NCI-H1436 (cell line): ENCODE measurements at places on chromosomes 3 and 15.

DNA sequence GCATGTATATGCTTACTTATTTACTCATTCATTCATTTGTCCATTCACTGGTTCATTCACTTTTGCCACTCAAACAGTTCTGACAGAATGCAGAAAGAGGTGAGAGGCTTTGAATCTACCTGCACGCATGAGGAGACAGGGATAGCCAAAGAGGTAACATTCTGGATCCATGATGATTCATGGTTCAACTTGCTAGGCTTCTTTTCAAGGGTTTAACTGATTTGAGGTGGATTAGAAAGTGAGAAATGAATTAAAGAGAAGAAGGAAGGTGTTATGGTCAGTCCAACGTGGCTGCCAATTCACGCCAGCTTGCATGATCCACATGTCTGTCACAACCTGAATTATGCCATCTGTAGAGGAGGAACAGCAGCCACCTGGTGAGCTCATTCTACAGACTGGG, 260.6 kb downstream of the ARRDC4 start:
- DNase-seq: no peak

DNA sequence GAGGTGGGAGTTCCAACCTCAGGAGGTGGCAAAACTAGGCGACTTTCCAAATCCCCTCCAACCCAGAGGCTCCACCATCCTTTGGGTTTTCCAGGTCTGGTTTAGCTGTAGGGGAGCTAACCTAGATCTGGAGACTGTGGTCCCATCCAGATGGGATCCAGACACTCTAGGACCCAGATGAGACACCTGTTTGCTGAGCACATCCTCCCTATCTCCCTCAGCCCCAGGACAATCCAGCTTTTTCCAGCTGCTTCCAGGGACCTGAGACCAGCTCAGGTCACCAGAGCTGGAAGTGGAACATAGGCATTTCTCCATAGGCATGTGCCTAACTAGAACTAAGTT, 18.2 kb downstream of the CRTAP start:
- DNase-seq: no peak

- no peak for DNase-seq
Observed at GRCh38 chr3:152518346-152518745, 249.6 kb downstream of the MBNL1 start.

DNA sequence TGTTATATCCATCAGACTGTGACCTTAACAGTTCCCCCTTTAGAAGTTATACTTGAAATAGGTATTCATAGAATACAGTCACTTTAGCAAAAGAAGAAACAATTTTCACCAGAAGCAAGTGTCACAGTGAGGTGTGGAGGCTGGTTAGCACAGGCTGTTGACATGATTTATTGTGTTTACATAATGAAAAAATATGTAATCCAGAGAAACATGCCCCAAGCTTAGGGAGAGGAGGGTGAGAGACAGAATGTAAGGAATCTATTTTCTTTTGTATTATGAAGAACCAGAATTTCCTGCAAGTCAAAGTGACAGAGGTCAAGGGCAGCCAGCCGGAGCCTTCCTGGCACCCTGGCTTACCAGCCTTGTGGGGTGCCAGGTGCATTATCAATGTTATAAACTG, 4.0 kb downstream of the IL12A start:
- DNase-seq: no peak

DNA sequence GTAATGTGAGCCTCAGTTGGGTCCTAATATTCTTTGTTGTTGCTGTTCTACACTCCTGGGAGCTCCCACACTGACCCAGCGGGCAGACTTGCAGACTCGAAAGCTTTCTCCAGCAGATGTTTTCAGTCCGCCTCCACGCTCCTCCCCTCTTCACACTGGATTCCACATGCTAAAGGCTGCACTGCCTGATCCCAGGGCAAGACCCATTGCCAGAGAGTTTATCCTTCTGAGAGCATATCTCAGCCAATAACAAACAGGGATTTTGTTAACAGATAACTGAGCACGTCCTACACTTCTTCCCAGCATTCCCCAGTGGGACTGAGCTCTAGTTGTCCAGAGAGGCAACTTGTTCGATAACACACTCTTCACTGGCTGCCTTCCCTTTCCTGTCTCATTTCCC, 8.0 kb upstream of the COL6A6 start:
- DNase-seq: no peak
